Activated naive CD4-positive, alpha-beta T cell treated with anti-CD3 and anti-CD28 coated beads for 36 hours (primary cell): ENCODE measurements at places on chromosomes 6 and 20.

DNA sequence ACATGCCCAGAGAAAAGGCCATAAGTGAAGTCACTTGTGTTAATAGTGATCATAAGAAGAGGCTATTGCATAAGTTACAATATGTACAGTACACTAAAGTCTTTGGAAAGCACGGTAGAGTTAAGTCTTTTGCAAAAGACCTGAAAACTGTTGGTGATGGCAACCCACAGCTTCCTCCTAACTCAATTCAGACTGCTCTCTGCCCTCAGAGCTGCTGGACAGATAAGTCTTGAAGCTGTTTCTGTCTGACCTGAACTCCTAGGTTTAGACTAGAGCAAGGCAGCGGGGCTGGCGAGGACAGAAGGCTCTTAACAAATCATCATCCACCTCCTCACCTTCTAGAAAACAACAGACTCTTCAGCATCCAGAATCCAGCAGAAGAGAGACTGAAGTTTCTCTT, 125.4 kb downstream of the CD24 start:
- no peak for DNase-seq

GRCh38 chr6:117072781-117073180, 192.6 kb upstream of the VGLL2 start:
- DNase-seq = no peak

- DNase-seq = no peak
These were observed 155.5 kb upstream of the RPS6KA2 start for GRCh38 chr6:166782520-166782919.

DNA sequence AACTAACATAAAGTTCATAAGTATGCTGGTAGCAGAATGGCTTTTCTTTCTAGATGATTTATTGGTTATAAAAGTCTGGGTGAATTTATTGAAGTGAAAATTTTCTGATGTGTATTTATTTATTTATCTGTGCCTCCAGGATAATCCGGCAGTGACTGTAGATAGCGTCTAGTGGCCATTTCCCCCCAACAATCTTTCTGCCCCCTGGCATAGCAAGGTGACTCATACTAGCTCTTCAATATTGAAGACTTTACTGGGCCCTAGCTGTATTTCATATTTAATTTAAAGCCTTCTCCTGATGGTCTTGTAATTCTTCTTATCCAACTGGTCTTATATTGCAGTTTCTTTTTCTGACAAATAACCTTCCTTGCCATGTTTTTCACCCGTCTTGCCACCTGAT, 154.1 kb upstream of the SGK1 start:
- no peak for DNase-seq

GRCh38 chr20:25079171-25079570, 2.8 kb downstream of the VSX1 start:
- DNase-seq = no peak

- DNase-seq = peak; percentile 62
These were observed 9.9 kb downstream of the STX16 start for GRCh38 chr20:58660855-58661597.

DNA sequence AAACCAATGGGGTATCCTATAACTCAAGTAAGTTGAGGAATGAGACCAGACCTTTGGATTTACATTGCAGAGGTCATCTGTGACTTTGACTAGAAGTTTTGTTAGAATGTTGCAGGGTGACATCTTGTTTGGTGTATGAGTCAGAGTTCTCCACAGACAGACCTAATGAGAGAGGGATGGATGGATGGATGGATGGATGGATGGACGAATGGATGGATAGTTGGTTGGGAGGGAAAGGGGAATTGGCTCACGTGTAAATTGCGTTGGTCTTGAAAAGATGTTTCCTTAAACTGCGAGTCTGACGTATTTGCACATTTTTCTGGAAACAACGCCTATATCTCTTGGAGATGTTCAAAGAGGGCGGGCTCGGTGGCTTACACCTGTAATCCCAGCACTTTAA, 1.0 kb upstream of the MTRES1 start:
- DNase-seq = no peak
